ENCODE measurements at places on chromosomes 16 and 17.

DNA sequence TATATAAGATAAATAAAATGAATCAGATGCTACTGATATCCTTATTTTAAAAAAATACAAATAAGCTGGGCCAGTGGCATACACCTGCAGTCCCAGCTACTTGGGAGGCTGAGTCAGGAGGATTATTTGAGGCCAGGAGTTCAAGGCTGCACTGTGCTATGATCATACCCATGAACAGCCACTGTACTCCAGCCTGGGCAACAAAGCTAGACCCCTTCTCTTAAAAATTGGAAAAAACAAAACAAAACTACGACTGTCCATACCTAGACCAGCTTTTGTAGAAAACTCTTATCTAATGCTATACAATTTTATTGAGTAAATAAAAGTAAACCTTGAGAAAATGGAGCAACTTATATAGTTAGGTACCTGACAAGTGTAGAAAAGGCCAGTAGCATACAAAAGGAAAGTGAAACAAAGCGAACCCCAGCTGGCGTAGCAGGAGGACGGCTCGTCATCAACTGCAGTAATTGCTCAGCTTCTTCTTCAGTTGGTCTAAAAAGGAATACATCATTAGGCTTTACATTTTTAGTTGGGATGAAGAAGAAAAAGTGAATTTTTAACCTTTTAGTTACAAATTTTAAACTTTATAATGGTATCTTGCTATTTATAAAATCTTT, 23.6 kb downstream of the INTS2 start:
- no peak for DNase-seq

DNA sequence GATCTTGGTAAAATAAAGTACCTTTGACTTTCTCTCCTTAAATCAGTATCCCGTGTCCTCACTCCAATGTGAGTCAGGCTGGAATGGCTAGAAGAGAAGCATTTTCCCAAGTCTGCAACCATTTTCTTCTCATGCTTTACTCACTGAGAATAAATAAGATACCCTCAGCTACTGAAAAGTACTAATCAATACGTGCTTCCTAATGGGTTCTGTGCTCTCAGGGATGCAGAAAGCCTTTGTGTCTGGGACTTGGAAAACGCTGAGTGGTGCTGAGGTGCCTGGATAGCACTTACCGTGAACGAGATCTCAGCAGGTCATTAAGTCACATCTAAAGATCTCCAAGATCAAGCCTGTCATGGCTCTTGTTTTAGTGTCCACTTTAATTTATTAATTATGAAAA, 672.3 kb upstream of the C16orf82 start:
- DNase-seq = no peak

DNA sequence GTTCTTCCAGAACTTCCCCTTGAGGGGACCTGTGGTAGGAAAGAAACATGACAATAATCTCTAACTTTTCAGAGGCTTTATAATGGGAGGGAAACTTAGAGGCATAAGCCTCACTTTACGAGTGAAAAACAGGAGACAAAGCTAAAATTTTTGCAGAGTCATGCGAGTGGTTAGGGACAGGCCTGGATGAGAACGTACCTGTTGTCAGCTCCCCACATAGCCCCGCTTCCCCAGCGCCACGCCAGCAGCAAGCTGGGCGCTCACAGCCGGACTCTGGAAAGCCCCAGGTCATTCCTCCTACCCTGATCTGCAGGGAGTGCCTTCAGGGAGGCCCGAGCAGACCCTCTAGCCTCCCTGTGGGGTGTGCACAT, 53.6 kb downstream of the LDHD start:
- no peak for DNase-seq

GRCh38 chr17:78764871-78765270, 17.2 kb downstream of the CYTH1 start:
- DNase-seq = no peak

GRCh38 chr17:76085731-76086366, 6.9 kb downstream of the ZACN start:
- DNase-seq = no peak

GRCh38 chr16:30927789-30928378, 4.5 kb downstream of the FBXL19 start:
- no peak for DNase-seq

DNA sequence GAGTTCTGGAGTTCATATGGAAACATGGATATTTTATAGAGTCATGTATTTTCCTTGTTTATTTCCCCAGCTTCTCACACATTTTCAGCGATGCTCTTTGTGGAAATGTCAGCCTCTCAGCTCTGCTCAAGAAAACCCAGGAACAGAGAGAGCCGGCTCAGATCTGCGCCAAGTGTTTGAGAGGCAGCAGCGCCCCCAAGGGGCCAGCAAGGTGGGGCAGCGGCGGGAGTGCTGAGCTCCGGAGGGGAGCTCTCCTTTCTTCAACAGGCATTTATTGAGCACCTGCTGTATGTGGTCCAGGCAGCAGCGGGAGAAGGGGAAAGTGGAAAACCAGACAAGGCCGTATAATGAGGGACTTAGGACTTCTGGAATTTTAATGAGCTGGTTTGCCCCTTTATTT, 421.1 kb upstream of the C16orf82 start:
- DNase-seq = no peak

- DNase-seq = no peak
Measured at GRCh38 chr16:28504707-28505404, 1.8 kb downstream of the IL27 start.

- no peak for DNase-seq
Measured at GRCh38 chr16:89446136-89446974, 44.0 kb downstream of the ANKRD11 start.

- DNase-seq = no peak
Measured at GRCh38 chr16:49365711-49366509, 7.7 kb upstream of the C16orf78 start.

DNA sequence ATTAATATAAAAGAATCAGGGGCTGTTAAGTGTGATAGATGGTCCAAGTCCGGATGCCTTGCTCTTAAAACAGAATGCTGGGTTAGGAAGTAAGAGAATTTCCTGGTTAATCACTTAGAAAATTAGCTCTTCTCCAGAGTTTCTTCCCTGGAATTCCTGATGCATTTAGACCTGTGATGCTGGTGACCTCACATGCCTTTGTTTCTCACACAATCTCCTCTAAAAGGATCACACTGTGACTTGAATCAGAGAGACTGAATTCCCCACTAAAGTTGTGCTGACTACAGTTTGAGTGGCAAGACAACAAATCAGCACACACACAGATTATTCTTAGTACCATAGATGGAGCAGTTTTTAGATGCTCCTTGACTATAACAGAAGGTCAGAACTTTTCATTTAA, 4.4 kb upstream of the RNF43 start:
- DNase-seq = no peak

- DNase-seq = no peak
Measured at GRCh38 chr17:14302091-14302430, 1.2 kb downstream of the HS3ST3B1 start.

DNA sequence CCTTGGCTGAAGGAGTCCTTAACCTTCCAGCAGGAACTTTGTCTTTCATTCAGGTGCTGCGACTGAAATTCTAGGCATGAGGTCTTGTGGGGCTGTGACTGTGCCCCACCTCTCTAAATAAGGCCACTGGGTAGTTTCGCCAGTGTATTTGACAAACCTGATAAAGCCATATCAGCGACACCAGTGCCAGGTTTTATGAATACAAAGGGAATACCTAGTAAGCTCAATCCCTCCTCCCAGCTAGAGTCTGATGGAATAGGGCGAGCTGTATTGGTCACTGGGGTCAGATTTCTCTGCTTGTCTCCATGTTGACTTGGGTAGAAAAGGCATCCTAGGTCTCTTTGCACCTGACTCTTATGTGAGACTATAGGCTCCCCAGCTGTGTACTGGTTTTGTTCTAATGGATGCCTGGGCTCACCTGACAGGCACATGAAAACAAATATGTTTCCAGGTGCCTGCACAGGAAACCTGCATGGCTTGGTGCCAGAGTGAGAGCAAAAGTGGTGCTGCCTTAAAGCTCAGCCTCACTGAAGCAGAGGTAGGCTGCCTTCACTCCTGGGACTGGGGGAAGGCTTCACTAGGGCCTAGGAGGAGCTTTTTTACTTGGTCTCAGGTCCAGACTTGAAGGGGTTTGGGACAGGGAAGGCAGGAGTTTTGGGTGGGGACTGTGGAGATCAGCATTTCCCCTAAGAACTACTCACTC, 8.3 kb downstream of the SLC7A6 start:
- DNase-seq = no peak

DNA sequence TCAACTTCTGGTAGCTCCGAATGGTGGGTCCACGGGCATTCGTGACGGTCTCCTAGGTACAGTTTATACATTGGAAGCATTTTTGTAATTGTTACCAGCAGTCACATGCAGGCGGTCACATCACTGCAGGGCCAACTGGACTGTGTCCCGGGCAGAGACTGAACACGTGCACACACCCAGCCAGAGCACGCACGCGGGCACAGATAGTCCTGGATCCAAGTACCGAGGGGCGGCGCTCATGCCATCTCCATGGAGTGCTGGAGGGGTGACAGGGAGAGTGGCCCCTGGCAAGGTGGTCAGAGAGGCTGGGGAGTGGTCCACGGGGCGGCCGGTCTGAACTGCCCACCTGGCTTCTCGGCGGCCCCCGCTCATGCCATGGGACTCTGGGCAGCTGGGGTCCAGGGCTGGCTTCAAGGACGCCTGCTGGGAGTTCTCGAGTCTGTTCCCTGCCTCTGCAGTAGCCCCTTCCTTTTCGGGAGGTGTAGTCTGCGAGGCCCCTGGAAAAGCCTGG, 34.2 kb downstream of the BAIAP2 start:
- no peak for DNase-seq

GRCh38 chr17:11953924-11954323, 43.4 kb downstream of the ZNF18 start:
- no peak for DNase-seq

- DNase-seq = no peak
Measured at GRCh38 chr17:45156242-45156641, 5.4 kb upstream of the HEXIM2 start.

DNA sequence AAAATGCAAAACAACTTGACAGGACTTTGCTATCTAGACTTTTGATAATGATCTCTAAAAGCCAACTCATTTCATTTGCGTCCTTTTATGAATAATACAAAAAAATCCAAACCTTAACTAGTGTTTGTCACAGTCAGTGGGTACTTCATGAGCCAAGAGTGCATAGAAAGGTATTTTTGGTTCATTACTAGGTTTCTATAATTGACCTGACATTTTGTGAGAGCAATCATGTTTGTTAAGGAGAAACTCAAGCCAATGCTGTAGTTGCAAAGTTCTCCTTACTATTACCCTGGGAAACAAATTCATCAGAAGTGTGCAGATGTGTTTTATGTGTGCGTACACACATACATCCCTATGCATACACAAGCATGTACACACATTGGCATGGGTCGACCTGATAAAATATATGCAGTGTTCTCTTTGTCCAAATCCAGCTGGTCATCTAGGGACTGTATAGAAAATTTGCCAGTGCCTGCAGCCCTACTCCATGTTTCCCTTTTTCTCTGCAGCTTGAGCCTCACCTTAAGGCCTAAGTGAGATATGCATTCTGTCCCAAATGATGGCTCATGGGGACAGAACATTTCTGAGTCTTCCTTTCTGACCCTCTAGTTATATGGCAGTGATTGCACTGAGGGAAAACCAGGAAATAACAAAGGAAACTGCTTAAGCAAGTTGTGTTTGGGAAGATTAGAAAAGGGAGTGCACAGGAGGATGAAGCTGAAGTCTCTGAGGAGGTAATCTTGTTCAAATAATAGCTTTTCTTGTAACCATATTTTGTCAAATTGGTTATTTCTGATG, 128.1 kb downstream of the CDH13 start:
- DNase-seq = no peak

GRCh38 chr16:58339452-58339981, 44.7 kb upstream of the PRSS54 start:
- DNase-seq = peak; percentile 15

DNA sequence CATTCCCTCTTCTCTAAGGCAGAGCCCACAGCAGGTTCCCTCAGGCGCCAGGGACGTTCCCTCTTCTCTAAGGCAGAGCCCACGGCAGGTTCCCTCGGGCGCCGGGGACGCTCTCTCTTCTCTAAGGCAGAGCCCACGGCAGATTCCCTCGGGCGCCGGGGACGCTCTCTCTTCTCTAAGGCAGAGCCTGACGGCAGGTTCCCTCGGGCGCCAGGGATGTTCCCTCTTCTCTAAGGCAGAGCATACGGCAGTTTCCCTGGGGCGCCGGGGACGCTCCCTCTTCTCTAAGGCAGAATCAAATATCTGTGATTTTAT, 24.3 kb downstream of the ACSF3 start:
- DNase-seq = no peak

GRCh38 chr17:71667661-71668060, 453.2 kb upstream of the SOX9 start:
- no peak for DNase-seq

- no peak for DNase-seq
Measured at GRCh38 chr17:6107791-6108190, 37.6 kb downstream of the WSCD1 start.

- DNase-seq = no peak
Measured at GRCh38 chr16:736936-737481, 3.8 kb downstream of the CIAO3 start.

DNA sequence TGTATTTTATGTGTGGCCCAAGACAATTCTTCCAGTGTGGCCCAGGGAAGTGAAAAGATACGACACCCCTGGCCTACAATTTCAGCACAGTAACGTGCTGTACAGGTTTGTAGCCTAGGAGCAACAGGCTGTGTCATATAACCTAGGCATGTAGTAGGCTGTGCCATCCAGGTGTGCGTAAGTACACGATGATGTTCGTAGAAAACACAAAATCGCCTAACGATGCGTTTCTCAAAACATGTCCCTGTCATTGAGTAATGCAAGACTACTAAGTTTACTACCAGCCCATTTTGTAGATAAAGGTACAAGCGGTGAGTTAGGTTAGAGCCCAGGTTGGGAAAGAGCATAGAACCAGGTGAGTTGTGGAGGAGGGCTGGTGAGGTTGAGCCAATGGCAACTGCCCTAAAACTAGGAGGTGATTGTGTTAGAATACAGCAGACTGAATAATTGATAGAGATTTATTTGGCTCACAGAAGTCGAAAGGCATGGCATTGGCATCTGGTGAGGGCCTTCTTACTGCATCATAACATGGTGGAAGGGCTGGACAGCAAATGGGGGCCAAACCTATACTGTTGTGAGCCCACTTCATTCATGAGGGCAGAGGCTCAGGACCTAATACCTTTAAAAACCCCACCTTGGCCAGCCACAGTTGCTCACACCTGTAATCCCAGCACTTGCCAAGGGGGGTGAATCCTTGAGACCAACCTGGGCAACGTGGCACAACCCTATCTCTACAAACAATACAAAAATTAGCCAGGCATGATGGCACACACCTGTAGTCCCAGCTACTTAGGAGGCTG, 4.2 kb downstream of the EIF1 start:
- DNase-seq = no peak
